ENCODE measurements at places on chromosomes 4 and X.

DNA sequence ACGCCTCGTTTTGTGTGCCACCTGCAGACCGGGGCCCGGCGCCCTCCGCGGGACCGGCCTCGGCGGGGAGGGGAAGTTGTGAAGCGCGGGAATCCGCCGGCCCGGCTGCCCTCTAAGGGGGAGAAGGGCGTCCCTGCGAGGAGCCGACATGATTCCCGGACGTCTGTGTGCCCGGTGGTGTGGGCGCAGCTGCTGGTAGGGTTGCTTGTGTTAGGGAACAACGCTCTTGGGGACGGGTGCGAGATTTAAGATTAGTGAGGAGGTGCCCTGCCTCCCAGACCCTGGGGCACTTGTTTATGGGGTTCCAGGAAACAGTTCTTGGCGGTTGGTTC is 627 bp downstream of the CDKN2AIP start:
- DNase-seq = no peak

DNA sequence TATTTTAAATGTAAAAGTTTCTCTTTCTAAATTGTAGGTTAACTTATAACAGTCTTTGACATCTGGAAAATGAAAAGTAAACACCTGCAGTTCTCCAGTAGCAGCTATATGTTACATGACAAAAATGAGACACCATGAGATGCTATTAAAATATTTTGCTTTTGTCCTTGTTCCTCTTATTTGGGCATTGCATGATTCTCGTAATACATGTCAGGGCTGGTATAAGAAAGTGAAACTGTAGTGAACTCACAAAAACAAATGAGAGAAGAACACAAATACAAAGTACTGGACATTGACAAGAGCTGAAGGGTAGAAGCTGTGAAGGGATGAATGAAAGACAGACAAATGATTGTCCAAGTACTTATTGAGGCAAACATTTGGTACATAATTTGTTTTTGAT is 9.0 kb downstream of the GK2 start:
- DNase-seq = no peak

DNA sequence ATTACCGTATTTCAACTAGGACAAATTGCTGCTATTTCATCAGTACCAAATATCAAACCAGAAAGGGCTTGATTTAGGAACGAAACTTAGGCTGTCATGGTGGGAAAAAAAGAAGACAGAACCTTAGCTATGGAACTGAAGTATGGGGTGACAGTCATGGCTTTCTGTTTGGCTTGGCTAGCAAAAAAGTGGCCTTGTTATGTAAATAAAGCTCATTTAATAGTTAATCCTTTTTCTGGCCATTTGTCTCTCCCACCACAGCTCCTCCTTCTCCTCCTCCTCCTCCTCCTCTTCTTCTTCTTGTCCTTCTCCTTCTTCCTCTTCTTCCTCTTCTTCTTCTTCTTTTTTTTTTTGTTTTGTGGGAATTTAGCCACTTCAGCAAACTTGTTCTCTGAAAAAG is 434.7 kb upstream of the NDST4 start:
- no peak for DNase-seq

GRCh38 chr4:3729188-3729881 is 36.9 kb upstream of the ADRA2C start:
- no peak for DNase-seq

DNA sequence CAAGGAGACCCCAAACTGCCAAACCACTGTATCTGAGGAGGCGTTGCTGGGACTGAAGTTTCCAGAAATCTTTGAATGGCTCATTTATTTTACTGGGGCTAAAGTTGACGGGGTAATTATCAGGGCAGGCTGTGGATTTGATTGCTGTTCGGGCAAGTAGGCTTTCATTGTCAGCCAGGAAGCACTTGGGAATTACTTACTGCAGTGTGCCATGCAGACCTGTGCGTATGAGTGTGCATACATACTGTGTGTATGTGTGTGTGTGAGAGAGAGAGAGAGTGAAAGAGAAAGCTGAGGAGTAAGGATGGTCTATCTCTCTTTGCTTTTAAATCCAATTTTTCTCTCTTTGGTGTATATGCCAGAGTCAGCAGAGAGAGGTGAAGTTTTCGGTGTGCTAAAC is 122.7 kb downstream of the NPNT start:
- DNase-seq = no peak

DNA sequence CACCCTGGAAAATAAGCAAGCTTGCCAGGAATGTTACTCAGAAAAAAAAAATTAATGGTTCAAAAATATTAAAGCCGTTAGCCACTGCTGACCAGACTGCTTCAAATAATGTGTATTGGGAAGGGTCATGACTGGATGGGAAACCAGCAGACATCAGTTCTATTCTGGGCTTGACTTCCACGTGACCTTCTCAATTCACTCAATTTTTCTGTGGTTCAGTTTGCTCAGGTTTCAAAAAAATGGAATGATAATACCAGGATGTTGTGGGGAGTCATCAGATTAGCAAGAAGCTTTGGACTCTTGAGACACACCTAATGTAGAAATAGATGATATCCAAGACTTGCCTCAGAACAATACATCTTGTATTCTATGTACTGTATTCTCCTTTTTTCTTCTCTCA is 541.9 kb upstream of the BOD1L1 start:
- DNase-seq = no peak

DNA sequence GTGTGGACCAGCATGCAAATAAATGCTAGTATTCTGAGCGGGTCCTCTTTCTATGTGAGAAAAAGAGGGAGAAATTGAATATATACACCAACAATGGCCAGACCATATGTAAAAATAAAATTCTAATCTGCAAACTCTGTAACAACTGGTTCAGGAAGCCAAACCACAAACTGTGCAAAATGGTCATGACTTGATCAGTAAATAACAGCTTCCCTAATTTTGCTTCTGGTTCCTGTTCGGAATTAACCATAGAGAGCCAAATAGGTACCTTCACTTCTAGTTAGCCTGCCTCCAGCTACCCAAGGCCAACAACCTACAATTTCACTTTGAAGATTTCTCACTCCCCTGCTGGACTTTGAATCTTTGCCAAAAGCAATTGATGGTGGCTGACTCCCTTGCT is 1313.2 kb downstream of the ADGRL3 start:
- no peak for DNase-seq

- DNase-seq = no peak
Measured at GRCh38 chrX:7254144-7254543, 106.2 kb upstream of the PUDP start.

Measured in activated CD8-positive, alpha-beta memory T cell treated with anti-CD3 and anti-CD28 coated beads, Interleukin-2, amount 50 U/mL, for 4 hours (primary cell).